Activated naive CD4-positive, alpha-beta T cell treated with anti-CD3 and anti-CD28 coated beads for 36 hours (primary cell): ENCODE measurements at places on chromosomes 3 and 15. TPM values are rescaled to one million over a fixed set of nuclear protein-coding genes. Genes with fewer than 3 reads are reported as not detected.
A peak's percentile ranks its signal among the peaks of the same experiment; 100 is the strongest.

NR2E3 gene
- not detected for total RNA-seq

GRCh38 chr15:101614761-101615160, 37.4 kb downstream of the TM2D3 start:
- no peaks in the 10 kb centered on the region for H3K27me3 ChIP-seq
- H3K36me3 ChIP-seq: no peaks in the 10 kb centered on the region
- H3K4me1 ChIP-seq: no peaks in the 10 kb centered on the region

GRCh38 chr15:100572362-100572983, 29.5 kb downstream of the LINS1 start:
- peaks cover 57% of the 10 kb centered on the region for H3K36me3 ChIP-seq
- H3K4me1 ChIP-seq: peaks cover 57% of the 10 kb centered on the region
- DNase-seq: no peak
- H3K4me3 ChIP-seq: no peak overlapping the region
- peak overlapping the region; percentile 84 for H3K27ac ChIP-seq
- H3K27me3 ChIP-seq: no peaks in the 10 kb centered on the region

DNA sequence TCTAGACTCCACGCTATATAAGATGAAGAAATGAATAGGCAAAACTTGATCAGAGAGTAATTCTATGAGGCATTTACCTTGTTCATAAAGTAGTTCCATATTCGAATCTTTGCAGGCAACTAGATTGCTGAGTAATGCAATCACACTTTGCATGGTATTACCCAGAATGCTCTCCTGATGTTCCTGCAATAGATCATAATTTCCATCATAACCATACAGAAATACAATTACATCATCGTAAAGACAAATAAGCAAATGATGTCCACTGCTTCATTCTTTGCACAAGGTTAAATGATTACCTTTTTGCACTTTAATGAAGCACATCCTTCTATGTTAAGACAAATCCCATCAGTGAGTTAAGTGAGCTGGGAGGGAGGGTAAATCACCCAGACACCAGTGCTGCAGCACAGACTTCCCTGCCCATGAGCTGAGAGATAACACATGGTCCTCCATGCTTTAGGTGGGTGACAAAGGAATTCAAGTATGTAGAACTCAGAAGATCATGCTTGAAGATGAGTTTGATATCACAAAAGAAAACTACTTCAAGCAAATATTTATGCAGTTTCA, 366.7 kb downstream of the CTNNB1 start:
- H3K4me1 ChIP-seq: no peaks in the 10 kb centered on the region
- H3K36me3 ChIP-seq: peaks cover 14% of the 10 kb centered on the region
- H3K27ac ChIP-seq: no peak overlapping the region
- DNase-seq: no peak
- H3K27me3 ChIP-seq: no peaks in the 10 kb centered on the region
- H3K4me3 ChIP-seq: no peak overlapping the region

ZNF662 gene
- 1.2 TPM for total RNA-seq

DNA sequence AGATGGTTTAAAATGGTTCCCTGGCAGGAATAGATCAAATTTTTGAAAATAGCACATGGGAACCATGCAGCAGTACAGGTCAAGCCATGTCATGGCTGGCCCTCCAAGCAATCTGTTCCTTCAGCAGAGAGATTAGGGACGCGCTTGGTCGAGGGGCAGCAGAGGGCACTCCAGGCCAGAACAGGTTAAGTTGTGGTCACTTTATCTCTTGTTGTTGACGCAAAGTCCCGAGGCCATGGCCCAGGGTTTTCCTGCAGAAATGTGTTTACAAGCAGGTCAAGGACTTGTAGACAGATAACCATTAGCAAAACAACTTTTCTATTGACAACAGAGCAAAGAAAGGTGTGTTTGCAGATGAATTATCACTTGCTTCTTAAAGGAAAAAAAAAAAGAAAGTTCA, 570.0 kb upstream of the NR2F2 start:
- no peaks in the 10 kb centered on the region for H3K27me3 ChIP-seq
- H3K4me3 ChIP-seq: no peak overlapping the region
- no peak for DNase-seq

DNA sequence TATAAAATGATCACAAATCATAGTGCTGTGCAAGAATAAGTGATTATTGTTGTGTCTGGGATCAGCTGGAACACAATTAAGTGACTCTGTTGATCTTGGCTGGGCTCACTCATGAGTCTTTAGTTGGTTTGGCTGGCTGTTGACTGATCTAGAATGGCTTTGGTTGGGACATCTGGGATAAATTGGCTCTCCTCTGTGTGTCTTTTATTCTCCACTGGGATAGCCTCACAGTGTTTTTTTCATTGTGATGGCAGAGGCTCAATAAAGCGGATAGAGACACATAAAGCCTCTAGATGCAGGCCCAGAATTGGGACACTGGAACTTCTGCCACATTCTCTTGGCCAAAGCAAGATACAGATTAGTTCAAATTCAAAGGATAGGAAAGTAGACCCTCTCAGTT, 735.6 kb downstream of the PDCD6IP start:
- H3K27me3 ChIP-seq: no peaks in the 10 kb centered on the region
- H3K4me1 ChIP-seq: no peaks in the 10 kb centered on the region
- DNase-seq: no peak
- no peak overlapping the region for H3K27ac ChIP-seq
- no peaks in the 10 kb centered on the region for H3K36me3 ChIP-seq

GRCh38 chr3:119600732-119601131, 3.0 kb downstream of the PLA1A start:
- H3K27ac ChIP-seq: no peak overlapping the region
- DNase-seq: peak; percentile 59

DNA sequence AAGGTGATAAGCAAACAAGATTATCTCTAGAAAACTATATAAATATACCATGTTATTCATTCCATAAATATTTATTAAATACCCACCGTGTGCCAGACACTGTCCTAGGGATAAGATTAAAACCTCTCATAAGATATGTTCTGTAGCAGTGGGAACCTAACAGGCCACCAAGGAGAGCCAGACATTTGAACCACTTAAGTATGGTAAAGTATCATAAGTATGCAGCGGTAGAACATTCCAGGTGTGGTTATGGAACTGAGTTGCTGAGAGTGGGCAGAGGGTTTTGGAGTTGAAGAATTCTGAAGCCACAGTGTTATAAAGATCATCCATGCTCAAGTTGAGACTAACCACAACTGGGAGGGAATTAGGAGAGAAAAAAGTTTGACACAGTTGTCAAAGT, 14.7 kb downstream of the FILIP1L start:
- no peaks in the 10 kb centered on the region for H3K27me3 ChIP-seq
- H3K36me3 ChIP-seq: peaks cover 14% of the 10 kb centered on the region
- H3K27ac ChIP-seq: no peak overlapping the region
- no peak for DNase-seq
- no peaks in the 10 kb centered on the region for H3K4me1 ChIP-seq

FILIP1L gene
- total RNA-seq: not detected

DNA sequence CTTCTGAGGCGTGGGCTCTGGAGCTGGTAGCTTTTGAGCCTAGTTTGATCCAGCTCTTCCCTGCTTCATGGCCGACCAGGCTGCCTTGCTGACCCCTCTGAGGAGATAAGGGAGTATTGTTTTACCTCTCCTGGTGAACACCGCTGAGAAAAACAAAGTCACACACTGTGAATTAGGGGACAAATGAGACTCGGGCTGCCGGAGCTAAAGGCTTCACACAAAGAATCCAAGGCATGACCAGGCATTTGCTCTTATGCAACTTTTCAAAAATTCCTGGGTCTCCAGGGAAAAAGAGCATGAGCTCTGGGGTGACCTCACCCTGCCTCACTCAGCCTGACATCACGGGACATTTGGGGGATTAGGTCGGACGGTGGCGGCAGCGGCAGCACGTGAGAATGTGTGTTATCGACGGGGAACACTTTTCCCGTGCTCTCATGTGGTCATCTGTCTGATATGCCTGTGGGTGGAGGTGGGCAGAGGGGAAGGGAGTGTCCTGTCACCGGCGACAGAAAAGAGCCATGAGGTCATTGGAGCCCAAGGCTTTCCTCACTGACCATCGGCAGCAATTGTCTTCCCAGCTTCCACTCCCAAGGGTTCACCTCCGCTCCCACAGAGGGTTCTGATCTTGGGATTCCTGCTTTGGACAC, 61.0 kb downstream of the TMEM44 start:
- H3K4me3 ChIP-seq: no peak overlapping the region
- no peaks in the 10 kb centered on the region for H3K36me3 ChIP-seq
- H3K27ac ChIP-seq: no peak overlapping the region

GRCh38 chr15:42042602-42043400, 22.0 kb upstream of the PLA2G4E start:
- no peaks in the 10 kb centered on the region for H3K36me3 ChIP-seq
- H3K4me3 ChIP-seq: no peak overlapping the region
- H3K27ac ChIP-seq: no peak overlapping the region
- no peak for DNase-seq

SERP1 gene
- total RNA-seq: 95.9 TPM

DNA sequence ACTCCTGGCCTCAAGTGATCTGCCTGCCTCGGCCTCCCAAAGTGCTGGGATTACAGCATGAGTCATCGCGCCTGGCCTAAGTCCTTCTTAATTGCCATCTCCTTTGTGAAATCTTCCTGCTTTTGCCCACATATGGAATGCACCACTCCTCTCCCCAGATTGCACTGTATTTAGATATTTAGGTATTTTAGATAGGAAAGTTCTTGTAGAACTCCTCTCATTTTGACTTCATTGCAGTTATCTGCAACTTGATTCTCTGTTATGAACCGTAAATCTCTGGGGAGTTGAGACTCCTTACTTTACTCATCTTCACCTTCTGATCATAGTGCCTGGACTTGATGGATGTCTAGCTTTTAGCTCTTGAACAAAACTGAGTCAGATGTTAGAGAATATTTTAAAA, 150.7 kb downstream of the AKAP13 start:
- no peaks in the 10 kb centered on the region for H3K27me3 ChIP-seq
- H3K4me3 ChIP-seq: no peak overlapping the region
- peaks cover 15% of the 10 kb centered on the region for H3K36me3 ChIP-seq
- H3K4me1 ChIP-seq: peaks cover 30% of the 10 kb centered on the region

TRPC1 gene
- total RNA-seq: 3.1 TPM

GRCh38 chr3:27677565-27677964, 44.6 kb downstream of the EOMES start:
- no peak for DNase-seq
- H3K27ac ChIP-seq: peak overlapping the region; percentile 46
- H3K4me3 ChIP-seq: no peak overlapping the region
- peaks cover 2% of the 10 kb centered on the region for H3K27me3 ChIP-seq
- H3K36me3 ChIP-seq: no peaks in the 10 kb centered on the region
- peaks cover 23% of the 10 kb centered on the region for H3K4me1 ChIP-seq

- H3K4me3 ChIP-seq: no peak overlapping the region
- no peaks in the 10 kb centered on the region for H3K4me1 ChIP-seq
- DNase-seq: no peak
- H3K27ac ChIP-seq: no peak overlapping the region
- H3K27me3 ChIP-seq: no peaks in the 10 kb centered on the region
These were observed 773.4 kb downstream of the ROBO1 start for GRCh38 chr3:78994174-78995027.

PARP9 gene
- 21.1 TPM for total RNA-seq

GRCh38 chr15:61153291-61153690, 75.8 kb downstream of the RORA start:
- H3K4me1 ChIP-seq: no peaks in the 10 kb centered on the region
- no peak for DNase-seq
- H3K4me3 ChIP-seq: no peak overlapping the region
- no peak overlapping the region for H3K27ac ChIP-seq
- no peaks in the 10 kb centered on the region for H3K36me3 ChIP-seq

SAMMSON gene
- not detected for total RNA-seq

CYP8B1 gene
- total RNA-seq: not detected

XYLB gene
- total RNA-seq: 2.5 TPM

GRCh38 chr3:16767006-16767405, 117.7 kb upstream of the PLCL2 start:
- H3K36me3 ChIP-seq: no peaks in the 10 kb centered on the region
- no peak for DNase-seq

GRCh38 chr15:58908550-58909309, 24.7 kb downstream of the SLTM start:
- no peak overlapping the region for H3K27ac ChIP-seq
- no peaks in the 10 kb centered on the region for H3K27me3 ChIP-seq
- no peak for DNase-seq
- H3K4me3 ChIP-seq: no peak overlapping the region

DNA sequence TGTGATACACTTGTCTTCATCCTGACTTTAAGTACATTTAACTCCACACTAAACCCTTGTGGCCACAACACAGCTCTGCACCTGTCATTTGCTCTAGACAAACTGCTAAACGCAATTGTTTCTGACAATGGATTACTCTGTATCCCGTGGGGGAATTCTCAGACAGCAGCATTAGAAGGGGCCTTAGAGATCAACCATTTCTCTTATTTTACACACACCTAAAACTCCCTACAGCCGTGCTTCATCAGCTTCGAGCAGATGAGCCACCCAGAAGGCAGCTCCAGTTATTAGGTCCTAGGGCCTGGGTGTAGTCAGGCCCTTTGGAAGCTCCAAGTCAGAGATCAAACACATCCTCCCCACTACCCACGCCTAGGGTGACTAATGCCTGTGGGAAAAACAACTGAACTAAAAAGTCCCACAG, 1.3 kb upstream of the IL12A start:
- H3K27me3 ChIP-seq: no peaks in the 10 kb centered on the region
- H3K27ac ChIP-seq: no peak overlapping the region
- peaks cover 14% of the 10 kb centered on the region for H3K4me1 ChIP-seq
- peak overlapping the region; percentile 57 for H3K4me3 ChIP-seq
- DNase-seq: no peak
- no peaks in the 10 kb centered on the region for H3K36me3 ChIP-seq

DNA sequence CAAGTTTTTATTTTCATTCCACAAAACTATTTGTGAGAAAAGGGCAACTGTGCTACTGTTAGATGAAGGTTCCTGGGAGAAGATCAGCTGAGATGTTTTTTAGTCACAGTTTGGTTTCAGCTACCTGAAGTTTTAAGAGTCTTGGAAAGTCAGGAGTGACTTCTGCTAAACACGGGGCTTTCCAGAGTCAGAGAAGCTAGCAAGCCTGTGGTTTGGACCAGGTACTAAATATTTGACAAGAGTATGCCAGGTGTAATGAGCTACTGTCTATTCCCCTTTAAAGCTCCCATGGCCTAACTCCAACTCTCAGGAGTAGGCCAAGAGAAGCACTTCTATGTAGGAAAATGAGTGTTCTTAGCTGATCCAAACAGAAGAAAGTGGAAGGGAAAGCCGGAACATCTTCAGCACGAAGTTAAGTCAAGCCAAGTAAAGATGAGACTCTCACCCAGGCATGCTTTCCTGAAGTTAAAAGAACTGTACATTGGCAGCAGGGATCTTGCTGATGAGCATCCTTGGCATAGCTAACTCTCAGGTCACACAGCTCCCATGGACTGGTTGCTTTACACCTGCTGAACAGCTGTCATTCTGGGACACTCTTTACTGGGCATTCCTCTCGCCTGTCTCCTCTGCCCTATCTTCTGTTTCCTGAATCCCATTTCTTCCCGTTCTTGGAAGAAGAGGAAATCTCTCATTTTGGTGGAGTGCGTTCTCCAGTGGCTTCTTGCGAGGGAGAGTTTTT, 22.5 kb downstream of the TM4SF18 start:
- H3K4me3 ChIP-seq: no peak overlapping the region
- DNase-seq: no peak
- no peaks in the 10 kb centered on the region for H3K4me1 ChIP-seq
- no peaks in the 10 kb centered on the region for H3K36me3 ChIP-seq
- peaks cover 27% of the 10 kb centered on the region for H3K27me3 ChIP-seq

GRCh38 chr15:96126859-96127258, 203.6 kb upstream of the NR2F2 start:
- peaks cover 14% of the 10 kb centered on the region for H3K27me3 ChIP-seq
- no peak overlapping the region for H3K27ac ChIP-seq
- no peaks in the 10 kb centered on the region for H3K4me1 ChIP-seq
- no peaks in the 10 kb centered on the region for H3K36me3 ChIP-seq

GRCh38 chr3:114314282-114314681, 20.5 kb downstream of the TIGIT start:
- peak overlapping the region; percentile 61 for H3K27ac ChIP-seq
- H3K4me1 ChIP-seq: peaks cover 42% of the 10 kb centered on the region
- H3K36me3 ChIP-seq: peaks cover 2% of the 10 kb centered on the region
